ENCODE measurements at places on chromosomes 2 and 18. TPM values are rescaled to one million over a fixed set of nuclear protein-coding genes. Genes with fewer than 3 reads are reported as not detected.

The LIMS4 gene
- 2.8 TPM for total RNA-seq

The NT5DC4 gene
- total RNA-seq, result not detected

DNA sequence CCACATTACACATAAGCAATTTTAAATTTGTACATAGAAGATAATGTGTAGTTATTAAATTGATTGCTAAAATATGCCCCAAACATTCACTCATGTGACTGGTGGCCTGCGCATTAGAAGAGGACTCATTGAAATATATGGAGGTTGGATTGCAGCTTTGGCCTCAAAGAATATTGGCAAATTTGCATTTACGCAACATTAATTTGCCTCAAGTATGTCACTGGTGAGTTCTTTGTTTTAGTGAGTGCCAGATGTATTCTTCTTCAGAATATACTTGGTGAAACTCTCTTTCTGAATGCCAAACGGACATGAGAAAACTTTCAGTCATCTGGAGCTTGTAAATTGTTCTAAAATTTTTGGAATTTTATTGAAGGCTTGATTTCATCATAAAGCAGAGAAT is 5.9 kb upstream of the EFEMP1 start:
- DNase-seq, result no peak

DNA sequence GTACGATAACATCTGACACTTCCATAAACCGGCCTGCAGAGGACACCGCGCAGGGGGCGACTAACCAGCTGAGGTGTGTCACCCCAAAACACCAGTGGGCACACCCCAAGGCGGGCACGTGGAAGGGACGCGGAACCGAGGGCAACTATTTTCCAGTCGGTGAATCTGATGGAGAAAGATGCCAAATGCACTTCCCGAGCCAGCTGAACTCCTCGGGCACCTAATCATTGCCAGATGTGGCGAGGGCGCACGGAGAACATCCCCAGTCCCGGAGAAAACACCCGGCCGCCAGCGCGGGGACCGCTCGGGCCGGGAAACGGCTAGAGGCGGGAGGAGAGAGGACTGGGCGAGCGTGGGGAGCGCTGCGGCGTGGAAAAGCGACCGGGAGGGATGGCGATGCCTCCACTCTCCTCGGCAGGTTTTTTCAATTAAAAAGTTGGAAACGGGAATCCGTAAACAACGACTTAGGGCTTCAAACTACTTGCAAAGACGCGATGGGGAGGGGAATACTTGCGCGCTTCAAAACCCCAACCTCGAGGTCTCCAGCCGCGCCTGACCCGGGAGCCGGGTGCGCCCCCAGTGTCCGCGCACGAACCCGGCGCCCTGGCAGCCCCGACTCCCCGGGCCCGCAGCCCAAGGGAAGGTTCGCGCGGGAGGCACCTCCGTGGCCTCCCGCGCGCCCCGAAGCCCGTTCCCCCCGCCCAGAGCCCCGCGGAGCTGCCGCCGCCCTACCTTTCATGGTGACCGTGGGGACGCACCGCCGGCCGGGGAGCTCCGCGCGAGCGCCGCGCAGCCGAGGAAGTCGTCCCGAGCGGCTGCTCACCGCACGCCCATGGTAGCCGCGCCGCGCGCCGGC is 497 bp downstream of the COLEC12 start:
- peak; percentile 46 for DNase-seq

GRCh38 chr2:8575038-8575833 is 106.6 kb upstream of the ID2 start:
- DNase-seq, result peak; percentile 61

DNA sequence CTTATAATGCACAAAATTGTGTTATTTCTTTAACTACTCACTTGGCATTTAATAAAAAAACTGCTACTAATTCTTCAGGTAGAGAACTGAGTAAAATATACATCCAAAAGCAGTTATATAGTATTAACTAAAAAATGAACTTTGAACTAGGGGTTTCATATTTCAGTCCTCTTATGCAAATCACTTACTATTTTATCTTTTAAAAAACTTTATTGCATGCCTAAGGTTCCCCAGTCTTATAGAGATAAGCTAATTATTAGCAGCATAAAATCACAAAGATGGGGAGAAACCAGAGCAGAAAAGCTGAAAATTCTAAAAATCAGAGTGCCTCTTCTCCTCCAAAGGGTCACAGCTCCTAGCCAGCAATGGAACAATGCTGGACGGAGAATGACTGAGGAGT is 228.0 kb downstream of the CALCRL start:
- DNase-seq, result no peak

DNA sequence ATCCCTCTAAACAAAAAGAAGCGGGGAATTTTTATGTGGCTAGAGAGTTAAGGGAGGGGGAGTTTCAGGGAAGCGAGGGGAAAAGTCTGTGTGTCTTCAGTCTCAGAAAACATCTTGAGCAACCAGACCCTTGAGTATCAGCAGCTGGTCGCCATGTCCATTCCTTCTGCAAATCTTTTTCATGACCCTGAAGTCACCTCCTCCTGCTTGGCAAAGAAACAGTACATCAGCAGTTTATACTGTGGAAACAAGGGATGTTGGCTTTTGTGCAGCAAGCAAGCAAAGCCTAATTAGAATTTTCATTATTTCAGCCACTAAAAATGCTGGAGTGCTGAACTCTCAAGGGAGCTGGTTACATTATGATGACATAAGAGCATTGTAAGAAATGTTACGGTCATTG is 187.4 kb upstream of the SLC8A1 start:
- peak; percentile 26 for DNase-seq

GRCh38 chr2:179812501-179812900 is 48.9 kb downstream of the ZNF385B start:
- no peak for DNase-seq

- no peak for DNase-seq
Observed at GRCh38 chr2:36520431-36520830, 77.5 kb downstream of the FEZ2 start.

- no peak for DNase-seq
Observed at GRCh38 chr18:56283316-56283715, 355.1 kb downstream of the TXNL1 start.

DNA sequence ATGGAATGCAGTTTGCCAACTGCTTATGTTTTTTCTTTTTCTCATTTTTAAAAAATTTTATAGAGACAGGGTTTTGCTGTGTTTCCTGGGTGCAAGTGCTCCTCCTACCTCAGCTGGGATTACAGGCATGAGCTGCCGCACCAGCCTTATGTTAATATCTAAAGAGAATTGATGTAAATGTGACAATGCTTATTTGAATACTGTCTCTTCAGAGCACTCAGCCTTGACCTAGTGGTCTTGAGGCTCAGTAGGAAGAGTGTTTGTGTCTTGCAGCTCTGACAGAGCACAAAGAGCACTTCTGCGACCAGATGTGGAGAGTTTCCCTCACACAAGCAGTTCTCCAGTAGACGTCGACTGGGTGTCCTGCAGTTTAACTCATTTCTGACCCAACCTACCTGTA is 55.3 kb downstream of the ARHGEF4 start:
- no peak for DNase-seq

Data from left ventricle myocardium superior (tissue), 1 donor.